ENCODE measurements at places on chromosomes 2 and 18.

DNA sequence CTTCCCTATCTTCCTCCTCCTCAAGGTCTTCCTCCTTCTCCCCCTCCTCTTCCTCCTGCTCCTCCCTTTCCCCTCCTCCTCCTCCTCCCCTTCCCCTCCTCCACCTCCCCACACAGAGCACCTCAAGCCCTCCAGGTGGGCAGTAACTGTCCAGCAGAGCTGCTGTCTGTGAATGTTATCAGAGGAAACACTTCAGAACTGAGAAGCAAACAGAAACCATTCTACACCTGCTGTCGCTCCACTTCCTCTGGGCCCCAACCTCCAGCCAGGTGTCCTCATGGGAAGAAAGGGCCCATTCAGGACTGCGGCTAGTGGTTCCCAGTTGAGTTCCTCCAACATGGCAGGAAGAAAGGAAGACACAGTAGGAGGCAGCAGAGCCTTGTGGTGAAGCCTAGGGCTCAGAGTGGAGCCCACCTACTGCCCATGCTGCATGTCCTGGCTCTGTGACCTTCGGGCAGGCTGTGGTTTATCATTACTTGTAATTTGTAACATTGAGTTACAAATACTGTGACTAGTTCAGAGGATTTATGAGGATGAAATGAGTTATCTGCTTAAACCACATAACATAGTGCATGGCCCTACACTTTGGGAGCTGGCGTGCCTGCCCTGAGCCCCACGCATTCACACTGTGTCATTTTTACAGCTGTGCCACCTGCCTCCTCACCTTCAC lies 165.9 kb upstream of the ID2 start:
- no peak for DNase-seq

- no peak for DNase-seq
These were observed 42.1 kb downstream of the TET3 start for GRCh38 chr2:74026687-74027241.

GRCh38 chr18:76265497-76266235 lies 229.4 kb downstream of the ZNF516 start:
- no peak for DNase-seq

DNA sequence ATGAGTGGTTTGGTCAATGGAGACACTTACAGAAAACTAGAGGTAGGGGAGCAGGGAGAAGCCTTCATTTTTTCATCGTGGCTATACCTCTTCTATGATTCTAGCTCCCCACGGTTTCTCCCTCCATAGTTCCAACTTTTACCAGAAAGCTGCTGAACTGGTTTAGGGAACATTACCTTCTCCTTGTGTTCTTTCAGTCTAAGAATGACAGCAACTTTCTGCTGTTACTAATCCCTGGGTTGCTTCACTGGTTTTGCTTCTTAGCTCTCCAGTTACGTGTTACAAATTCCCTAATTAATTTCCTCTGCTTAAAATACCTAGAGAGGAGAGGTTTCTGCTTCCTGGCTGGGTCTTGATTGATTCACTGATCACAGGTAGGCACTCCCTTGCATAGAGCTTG lies 499.9 kb downstream of the SLC4A3 start:
- DNase-seq, result no peak

DNA sequence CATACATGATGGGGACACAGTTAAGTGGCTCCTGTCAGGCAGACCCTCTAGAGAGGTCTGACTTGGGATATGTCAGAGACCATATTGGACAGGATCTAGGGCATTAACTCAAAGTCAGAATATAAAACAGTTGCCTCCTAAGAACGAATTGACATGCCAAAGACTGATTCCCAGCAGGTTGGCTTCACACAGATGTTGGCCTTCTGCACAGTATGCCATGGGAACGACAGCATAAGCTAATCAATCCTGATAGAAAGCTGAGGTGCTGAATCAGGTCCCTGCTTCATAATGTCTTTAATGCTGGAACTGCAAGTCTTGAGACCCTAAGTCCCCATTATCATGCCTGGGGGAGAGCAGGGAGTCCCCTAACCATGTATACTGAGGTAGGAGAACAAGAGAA lies 165.1 kb downstream of the SRBD1 start:
- no peak for DNase-seq

DNA sequence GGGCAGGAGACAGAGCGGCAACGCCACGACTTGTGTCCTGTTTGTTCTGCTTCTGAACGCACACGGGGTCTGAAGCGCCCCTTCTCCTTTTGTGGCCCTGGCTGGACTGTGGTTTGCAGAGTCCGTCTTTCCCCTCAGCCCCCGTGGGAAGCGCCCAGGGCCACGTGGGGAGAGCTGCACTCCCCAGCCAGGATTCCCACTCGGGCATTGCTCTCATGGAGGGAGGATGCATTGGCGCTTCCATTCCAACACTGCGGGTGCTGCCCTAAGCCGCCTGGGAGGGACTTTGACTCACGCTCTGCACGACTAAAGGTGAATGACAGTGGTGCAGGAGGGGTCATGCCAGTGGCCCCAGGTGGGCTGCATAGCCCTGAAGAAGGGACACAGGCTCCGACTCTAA lies 52.5 kb downstream of the TIMM21 start:
- DNase-seq, result no peak

- DNase-seq, result no peak
These were observed 243.2 kb downstream of the DSEL start for GRCh38 chr18:67273288-67273687.

GRCh38 chr2:1022178-1022577 lies 71.5 kb downstream of the SNTG2 start:
- no peak for DNase-seq

GRCh38 chr2:54634564-54635511 lies 88.6 kb upstream of the EML6 start:
- DNase-seq, result no peak

DNA sequence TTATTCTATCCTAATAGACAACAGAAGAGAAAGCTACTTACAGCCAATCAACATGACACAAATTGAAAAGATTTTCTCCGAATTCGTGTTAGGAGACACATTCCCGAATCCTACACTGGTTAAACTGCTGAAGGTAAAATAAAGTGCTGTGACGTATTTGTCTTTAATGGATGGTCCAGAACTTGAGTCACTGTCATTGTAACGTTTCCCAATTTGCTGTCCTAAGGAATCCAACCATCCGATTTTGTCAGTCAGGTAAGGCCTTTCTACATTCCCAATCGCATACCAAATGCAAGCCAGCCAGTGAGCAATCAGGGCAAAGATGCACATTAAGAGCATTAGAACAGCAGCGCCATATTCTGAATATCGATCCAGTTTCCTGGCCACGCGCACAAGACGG lies 91.2 kb downstream of the GCA start:
- DNase-seq, result no peak

DNA sequence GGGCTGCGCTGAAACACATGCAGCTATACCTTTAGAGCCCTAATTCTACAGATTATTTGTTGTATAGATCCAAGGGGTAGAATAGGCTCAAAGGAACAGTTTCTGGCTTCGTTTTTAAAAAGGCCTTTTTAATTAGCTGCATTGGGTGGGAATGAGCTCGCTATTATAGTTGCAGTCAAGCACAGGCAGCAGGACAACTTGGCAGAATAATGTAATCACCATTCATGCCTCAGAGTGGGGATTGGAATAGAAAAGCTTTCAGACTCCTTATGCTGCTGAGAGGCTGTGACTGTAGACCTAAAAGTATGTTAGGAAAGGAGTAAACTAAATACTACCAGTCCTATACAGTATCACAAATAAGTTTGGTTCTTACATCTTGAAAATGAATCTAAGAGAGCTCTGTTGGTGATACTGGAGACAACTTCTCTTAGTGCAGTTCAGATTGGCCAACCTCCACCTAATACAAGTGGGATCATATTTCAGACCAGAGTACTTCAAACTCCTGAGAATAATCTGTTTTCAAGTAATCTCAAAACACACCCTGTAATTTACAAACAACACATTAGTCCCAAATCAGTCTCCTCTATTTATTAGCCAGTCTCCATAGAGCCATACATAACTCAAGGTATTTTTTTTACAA lies 121.4 kb downstream of the ANTXR1 start:
- no peak for DNase-seq

GRCh38 chr18:11392292-11392691 lies 217.1 kb upstream of the SLC35G4 start:
- DNase-seq, result no peak

DNA sequence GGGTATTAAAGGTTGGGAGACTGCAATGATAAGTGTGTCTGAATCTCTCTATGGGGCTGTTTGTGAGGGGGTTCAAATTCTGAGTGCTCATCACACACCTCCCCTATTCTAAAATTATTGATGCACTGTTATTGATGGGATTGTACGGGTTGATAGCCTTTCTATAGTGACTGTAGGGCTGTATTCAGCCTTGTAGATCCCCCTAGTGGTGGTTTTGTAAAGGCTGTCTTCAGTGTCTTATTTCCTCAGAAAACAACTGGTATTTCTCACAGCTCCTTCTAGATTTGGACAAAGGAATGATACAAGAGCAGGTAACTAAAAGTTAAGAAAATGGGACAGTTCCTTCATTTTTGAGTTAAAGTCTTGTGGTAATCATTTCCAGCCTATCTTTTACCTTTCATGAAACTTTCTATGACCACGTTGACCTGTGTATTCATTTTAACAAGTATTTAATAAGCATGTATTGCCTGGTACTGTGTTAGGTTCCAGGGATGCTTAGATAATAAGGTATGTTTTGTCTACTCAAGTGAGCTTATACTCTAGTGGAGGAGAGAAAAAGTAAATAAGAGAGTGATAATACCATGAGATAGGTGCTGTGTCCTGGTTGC lies 21.2 kb downstream of the SMAD4 start:
- DNase-seq, result no peak

DNA sequence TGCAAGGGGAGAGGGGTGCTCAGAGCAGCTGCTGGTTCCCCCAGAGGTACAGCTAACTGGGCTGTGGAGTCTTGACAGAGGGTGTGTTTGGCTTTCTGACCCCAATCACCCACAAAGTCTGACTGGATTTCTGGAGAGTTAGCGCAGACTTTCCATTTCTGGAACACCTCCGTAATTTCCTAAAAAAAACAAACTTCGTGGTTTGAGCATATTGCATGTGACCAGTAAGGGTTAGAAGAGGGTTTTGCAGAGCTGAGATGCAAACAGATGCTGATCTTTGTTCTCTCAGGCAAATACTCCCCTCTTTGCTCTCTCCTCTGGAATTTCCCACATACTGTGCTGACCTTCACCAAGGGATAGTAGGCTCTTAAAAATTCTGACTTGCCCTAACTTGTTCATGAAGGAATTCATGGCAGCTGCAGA lies 44.5 kb upstream of the TMEM247 start:
- no peak for DNase-seq

DNA sequence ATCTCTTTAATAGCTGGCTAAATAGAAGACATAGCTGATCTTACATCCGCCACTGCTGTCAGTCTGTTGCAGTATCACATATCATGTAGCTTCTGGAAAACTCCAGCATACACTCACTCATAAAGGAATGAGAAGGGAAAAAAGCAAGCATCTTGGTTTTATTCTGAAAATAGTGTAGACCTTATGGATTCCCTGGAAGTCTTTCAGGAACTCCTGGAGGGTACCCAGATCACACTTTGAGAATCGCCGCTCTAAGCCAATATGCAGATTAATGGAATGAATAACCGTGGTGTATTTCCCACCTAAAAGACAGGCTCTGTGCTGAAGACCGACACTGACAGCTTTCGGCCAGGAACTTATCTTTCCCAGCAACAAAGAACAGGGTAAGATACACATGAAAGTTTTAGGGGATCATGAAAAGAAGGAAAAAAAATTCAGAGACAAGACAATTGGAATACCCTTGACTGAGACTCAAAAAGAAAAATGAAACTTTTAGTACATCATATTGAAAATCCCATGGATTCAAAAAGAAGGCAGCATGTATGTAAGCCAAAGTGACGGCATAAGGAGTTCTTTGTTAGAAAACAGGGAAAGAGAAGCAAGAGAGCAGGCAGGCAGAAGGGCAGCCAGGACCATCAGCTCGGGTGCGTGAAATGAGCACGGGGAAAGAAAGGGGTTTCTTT lies 56.4 kb upstream of the SEC11C start:
- no peak for DNase-seq

DNA sequence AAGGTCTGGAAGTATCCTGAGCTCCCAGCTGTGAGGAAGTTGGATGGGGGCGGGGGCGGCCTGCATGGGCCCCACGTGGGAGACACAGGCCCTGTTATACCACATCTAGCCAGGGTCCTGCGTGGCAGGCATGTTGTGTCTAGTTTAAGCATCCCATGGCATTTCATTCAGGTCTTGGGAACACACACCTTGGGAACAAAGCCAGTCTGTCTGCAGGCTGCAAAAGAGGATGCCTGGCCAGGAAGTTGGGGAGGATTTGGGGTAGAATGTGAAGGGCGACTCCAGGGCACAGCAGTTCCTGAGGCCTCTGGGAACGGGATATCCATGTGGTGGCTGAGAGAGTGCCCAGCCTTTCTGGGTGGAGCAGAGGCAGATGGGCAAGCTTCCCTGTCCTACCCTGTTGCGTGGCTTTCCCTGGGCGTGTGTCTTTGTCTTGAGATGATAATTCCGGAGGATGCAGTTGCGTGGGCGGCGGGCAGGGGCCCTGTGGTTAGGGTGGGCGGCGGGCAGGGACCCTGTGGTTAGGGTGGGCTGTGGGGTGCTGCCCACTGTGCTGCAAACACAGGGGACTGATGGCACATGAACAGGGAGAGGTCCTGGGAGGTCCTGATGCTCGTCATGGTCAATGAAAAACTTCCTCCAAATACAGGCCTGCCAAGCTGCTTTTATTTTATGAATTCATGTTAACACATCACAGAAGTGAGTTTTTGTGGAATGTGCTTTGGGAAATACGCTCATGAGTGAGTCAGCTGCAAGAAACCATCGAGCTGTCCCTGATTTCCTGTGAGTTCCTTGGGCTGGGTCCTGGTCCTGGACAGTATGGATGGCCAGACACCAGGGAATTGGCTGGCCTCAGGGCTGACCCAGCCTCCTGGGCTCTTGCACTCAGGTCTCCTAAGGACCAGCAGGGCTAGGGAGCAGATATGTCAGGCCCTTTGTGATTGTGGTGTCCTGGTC lies 90.0 kb upstream of the HS6ST1 start:
- no peak for DNase-seq

- DNase-seq, result no peak
These were observed 155.6 kb upstream of the XPO1 start for GRCh38 chr2:61693744-61694143.

DNA sequence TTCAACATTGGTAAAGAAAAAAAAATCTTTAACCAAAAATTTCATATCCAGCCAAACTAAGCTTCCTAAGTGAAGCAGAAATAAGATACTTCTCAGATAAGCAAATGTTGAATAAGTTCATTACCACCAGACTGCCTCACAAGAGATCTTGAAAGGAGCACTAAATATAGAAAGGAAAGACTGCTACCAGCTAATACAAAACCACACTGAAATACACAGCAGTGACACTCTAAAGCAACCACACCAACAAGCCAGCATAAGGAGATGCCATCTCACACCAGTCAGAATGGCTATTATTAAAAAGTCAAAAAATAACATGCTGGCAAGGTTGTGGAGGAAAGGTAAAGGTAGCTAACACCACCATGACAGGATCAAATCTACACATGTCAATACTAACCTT lies 74.0 kb upstream of the LHCGR start:
- DNase-seq, result no peak

DNA sequence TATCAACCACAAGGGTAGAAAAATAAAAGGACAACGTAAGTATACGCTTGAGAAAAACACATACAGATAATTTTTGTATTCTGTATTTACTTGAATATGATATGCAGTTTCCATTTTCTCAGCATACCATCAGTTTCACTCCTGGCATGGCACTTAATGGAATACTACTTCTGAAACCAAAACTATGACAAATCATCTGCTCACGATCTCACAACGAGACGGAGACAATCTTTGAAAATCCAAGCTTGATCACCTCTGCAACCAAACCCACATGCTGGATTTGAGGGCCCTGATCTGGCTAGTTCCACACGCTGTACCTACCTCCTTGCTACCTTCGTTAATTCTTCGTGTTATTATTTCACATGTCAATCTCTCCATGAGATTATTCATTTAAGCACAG lies 387.6 kb downstream of the NBAS start:
- DNase-seq, result no peak
